Stimulated activated CD8-positive, alpha-beta memory T cell treated with anti-CD3 and anti-CD28 coated beads, Interleukin-7, amount 100 ng/mL, for 24 hours (primary cell): ENCODE measurements at places on chromosomes 11 and 22.

GRCh38 chr22:49588739-49589138, 238.9 kb downstream of the BRD1 start:
- no peak for DNase-seq

GRCh38 chr11:111006227-111006626, 239.3 kb upstream of the POU2AF2 start:
- no peak for DNase-seq

GRCh38 chr11:116733043-116733755, 39.6 kb downstream of the BUD13 start:
- DNase-seq = no peak

DNA sequence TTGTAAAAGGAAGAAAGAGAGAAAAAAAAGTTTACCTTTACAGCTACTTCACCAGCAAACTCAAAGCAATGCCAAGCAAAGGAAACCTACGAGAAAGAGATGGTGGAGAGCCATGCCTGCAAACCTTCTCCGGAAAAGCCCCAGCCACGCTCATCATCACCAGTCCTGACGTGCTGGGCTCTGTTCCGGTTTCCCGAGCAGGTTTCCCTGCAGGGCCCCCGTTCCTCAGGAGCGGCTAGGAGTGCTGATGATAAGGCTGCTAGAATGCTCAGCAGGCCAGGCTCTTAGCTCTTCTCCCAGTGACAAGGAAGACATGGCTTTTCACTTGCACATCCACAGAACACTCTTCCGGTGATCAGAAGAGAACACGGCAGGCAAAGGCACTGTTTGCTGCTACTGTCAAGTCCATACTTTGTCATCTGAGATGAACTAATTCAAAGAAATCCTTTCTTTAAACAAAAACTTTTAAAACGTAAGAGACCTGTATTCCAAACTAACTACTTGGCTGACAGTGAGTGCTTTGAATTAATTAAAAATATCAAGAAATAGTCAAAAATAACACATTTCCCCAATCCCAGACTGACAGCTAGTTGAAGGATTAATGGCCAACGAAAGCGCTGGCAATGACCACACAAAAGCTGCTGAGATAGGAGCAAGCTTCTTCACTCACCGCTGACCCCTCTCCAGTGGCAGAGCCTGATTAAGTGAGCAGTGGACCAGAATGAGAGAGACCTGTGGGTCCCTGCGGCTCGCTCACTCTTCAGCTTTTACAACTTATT, 35.8 kb downstream of the DUSP8 start:
- no peak for DNase-seq

DNA sequence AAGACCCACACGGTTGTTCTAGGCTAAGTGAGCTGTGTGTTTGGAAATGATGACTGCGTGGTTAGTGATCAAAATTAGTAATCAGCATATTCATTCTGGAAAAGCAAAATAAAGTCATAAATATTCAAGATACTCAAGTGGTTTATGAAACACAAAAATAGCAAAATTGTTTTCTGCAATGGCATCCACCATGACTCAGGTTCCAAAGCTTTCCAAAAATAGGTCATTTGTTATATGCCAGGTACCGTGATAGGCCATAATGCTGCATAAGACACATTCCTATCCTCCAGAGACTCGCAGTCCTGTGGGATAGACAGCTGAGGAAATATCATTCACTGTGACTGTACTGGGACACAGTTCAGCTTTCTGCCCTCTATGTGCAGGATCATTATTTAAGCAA, 2.4 kb upstream of the ATL3 start:
- no peak for DNase-seq

- DNase-seq = no peak
Measured at GRCh38 chr22:42801252-42802080, 55.6 kb downstream of the ARFGAP3 start.

GRCh38 chr22:38607680-38608079, 37.7 kb upstream of the DMC1 start:
- DNase-seq = no peak

DNA sequence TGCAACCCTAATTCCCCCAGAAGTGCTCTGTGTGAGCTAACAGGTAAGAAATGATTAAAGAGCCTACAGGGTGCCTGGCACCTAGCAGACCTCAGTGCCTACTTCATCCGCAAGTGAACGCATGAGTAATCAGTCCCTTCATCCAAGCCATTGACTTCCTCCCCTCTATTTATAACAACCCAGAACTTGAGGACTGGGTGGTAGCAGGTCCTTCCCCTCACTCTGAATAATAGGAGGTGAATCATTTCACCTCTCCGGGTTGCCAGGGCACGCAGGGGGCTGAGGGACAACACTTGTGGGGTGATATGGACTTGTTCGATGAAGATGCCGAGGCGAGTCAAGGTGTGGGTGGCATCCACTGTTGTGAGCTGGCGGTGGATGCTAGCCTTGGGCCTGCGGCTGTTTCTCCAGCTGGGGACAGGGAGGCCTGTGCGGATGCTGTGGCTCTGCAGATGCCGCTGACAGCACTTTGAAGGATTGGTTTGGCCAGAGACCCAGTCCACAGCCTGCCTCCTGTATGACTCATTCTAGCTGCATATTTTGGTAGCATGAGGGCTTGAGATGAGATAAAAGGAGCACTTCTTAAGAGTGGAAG, 11.7 kb upstream of the SORL1-AS1 start:
- no peak for DNase-seq

DNA sequence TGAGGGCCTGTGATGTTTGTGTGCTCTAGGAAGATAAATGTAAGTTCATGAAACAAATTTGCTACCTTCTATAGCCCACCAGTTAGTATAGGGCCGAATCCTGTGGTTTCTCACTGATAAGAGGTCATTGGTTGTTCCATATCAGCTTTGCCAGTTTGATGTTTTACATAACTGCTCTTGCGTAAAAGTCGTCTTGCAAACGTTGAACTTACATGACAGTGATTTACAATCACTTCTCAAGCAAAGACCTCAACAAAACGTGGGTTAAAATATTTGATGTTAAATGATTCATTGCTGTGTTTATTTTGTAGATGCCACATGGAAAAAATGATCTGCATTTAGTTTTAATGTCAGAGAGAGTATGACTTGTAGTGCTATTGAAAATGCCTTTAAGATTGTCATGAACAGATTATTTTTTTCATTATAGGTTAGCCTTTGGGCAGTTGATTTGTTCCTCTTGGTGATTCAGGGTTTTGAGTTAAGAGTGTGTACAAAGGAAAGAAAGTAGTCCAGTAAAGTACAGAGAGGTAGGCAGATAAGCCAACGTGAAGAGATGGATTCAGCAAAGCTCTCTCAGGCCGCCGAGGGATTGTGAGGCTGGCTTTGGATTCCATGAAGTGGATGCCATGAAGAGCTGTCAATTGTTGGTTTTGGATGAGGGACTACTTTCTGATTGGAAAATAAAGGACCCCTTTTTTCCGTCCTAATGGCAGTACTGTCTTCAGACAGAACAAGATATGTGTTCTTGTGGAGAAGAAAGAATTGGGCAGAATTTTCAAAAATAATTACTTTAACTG, 2.6 kb downstream of the EWSR1 start:
- DNase-seq = no peak

- no peak for DNase-seq
Measured at GRCh38 chr22:48829908-48830307, 997.8 kb downstream of the BRD1 start.

GRCh38 chr11:120854988-120855387, 168.9 kb upstream of the TBCEL start:
- DNase-seq = no peak

DNA sequence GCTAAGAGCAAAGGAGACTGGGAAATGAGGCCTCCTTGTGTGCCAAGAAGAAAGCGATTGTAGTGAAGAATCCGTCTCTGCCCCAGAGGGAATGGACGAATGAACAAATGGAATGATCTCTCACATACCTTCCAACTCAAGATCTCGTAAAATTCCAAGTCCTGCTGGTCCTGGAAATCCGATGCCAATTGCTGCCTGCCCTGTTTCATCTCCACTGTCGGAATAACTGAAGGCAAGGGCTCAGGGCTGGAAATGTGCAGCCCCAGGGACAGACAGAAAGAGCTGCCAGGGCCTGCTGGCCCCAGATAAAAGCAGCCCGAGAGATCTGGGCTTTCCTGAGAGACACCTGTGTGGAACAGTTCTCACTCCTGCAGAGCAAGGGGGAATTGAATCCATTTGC, 120.9 kb downstream of the MN1 start:
- no peak for DNase-seq

- no peak for DNase-seq
Measured at GRCh38 chr11:32785262-32785661, 9.2 kb downstream of the CCDC73 start.

DNA sequence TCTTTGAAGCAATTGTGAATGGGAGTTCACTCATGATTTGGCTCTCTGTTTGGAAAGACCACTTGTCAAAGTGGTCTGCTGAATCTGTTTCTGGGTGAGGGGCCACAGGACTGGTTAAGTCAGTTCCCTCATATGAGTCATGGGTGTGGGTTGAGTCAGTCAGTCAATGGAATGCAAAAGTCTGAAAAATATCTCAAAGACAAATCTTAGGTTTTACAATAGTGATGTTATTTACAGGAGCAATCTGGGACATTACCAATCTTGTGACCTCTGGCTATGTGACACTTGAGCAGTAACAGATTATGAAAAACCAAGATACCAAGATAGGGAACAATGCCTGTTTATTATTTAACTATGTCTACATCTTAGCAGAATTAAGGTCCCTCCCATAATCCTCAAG, 311.6 kb downstream of the AASDHPPT start:
- DNase-seq = no peak

- no peak for DNase-seq
Measured at GRCh38 chr22:26779108-26779507, 121.7 kb downstream of the MIAT start.

- DNase-seq = no peak
Measured at GRCh38 chr11:106745941-106746340, 272.3 kb downstream of the GUCY1A2 start.

DNA sequence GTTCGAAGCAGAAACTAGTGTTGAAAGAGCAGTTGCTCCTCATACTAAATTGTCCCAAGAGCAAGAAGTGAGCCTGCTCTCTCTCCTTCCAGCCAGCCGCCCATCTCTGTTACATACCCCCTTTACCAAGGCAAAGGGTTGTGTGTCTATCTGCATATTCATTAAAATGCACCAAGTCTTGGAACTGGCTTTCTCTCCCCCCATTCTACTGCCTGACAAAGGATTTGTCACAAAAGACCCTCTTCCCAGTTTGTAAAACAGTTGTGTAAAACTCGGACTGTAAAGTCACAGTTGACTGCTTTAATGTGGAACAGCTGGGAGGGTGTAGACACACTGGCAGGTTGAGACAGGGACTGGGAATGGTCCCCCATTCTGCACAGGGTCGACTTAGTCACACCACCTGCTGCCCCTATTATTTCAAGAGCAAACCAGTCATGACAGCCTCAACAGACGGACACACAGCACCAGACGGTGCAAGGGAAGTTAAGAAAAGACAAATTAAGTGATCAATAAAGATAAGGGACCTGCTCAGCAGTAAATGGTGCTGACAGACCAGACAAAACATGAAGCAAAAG, 60.0 kb upstream of the HTATIP2 start:
- no peak for DNase-seq

DNA sequence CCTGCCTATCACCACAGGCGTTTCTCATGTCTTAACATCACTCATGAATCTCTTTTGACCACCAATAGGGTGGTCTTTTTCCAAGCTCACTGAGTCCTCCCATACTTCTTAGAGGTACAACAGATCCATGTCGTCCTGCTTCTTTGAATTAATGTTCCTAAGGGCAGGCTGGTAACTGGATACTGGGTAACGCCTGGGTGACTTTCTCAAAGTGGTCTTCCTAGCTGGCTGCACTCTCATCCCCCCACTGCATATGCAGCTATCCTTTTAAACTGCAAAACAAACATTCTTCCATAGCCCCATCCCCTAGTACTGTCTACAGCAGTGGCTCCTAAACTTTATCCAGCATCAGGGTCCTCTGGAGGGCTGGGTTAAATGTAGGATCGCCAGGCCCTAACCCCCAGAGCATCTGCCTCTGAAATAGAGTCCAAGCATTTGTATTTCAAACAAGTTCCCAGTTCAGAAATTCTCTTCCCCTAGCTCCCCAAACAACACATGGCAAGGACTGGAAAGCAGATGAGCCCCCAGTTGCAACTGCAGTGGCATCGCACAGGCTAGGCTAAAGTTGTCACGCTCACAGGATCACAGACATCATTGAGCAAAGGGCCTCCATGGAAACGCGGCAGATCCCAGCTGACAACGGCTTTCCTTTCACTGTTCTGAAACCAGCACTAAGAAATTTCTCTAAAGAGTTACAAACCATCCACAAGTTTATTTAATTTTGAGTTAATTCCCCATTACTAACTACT, 204.9 kb downstream of the LARGE1 start:
- no peak for DNase-seq
